ENCODE measurements at places on chromosomes 3 and 15. TPM values are rescaled to one million over a fixed set of nuclear protein-coding genes. Genes with fewer than 3 reads are reported as not detected.

- no peak for DNase-seq
Measured at GRCh38 chr3:150345021-150345538, 63.0 kb upstream of the TSC22D2 start.

DNA sequence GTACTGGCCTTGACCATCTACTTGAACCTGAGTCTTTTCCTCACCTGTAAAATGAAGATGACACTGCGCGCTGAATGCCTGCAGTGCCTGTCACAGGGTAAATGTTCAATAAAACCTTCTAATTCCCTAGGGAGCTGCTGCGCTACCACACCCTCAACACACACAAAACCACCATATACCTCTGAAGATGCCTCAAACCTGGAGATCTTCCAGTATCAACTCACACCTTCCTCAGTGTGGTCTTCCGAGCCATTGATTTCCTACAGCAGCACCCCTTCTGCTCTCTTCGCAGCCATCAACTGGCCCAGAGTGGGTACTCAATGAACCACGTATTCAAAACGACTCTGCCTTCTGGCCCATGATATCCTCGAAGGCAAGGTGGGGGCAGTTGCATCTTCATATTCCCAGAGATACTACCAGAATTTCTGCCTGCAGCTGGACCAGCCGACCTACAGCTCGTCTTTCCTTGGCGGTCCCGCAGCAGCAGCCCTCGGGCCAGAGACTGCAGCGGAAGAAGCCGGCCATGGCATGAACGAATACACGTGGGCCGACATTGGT is 695 bp downstream of the RPL32 start:
- DNase-seq: no peak

DNA sequence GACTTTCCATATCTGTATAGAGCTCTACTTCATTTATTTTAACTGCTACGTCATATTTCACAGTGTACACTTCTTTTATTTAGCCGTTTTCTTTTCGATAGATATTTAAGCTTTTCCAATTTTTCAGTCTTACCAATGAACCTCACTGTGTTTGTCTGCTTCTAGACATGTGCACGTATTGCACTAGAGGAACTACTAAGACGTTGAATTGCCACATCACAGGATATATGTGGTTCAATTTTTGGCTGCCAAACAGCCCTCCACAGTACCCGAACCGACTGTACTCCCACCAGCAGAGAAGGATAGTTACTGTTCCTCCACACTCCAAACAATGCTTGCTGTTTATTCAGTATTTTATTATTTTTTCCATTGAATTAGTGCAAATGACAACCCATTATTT is 2.0 kb downstream of the NR1I2 start:
- no peak for DNase-seq

GRCh38 chr3:180563406-180563805 is 38.6 kb upstream of the TTC14 start:
- no peak for DNase-seq

- no peak for DNase-seq
Measured at GRCh38 chr3:157290766-157291165, 130.8 kb upstream of the CCNL1 start.

GRCh38 chr3:10411598-10412332 is 90.9 kb upstream of the SEC13 start:
- DNase-seq: no peak

- no peak for DNase-seq
Measured at GRCh38 chr3:26639339-26639738, 16.8 kb downstream of the LRRC3B start.

- DNase-seq: no peak
Measured at GRCh38 chr3:74489050-74489792, 125.2 kb downstream of the CNTN3 start.

The MYH15 gene
- total RNA-seq: 0.20 TPM

The BUB1B gene
- 96.6 TPM for total RNA-seq

Measured in neural crest cell (in vitro differentiated cells).